Neuronal stem cell (in vitro differentiated cells): ENCODE measurements at places on chromosomes 16 and 17.

DNA sequence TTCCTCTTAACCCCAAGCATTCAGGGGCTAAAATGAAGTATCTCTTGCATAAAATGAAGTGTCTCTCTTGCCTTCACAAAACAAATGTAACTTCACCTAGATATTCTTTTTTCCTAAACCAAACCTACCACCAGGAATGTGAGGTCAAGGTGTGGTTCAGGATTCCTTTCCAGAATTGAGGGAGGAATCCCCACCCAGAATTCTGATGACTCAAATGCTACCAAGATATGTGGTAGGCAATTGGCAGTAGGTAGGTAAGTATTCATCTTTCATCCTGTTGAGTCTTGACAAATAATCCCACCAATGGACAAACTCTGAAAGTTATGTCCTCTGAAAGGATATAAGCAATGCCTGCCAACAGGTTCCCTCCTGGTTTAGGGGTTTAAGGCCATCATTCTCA, 26.2 kb downstream of the TRIM16 start:
- no peak for DNase-seq

DNA sequence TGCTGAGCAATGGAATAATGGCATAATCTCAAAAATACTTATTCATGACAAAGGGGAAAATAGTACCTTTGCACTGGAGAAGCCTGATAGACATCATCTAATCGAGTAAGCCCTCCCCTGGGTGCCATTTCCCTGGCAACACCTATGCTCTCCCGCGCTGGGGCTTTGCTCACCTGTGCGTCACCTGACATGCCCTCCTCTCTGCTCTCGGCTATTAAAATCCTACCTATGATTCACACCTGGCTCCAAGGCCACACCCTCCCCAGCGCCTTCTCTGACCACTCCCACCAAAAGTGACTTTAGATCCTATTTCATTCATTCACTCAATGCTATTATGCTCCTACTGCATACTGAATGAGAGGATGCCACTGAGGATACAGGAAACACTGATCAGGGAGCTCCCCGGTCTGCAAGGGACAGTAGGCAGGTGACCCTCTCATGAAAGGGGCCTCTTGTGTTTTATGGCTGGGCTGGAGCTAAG, 83.9 kb downstream of the NT5M start:
- no peak for DNase-seq

DNA sequence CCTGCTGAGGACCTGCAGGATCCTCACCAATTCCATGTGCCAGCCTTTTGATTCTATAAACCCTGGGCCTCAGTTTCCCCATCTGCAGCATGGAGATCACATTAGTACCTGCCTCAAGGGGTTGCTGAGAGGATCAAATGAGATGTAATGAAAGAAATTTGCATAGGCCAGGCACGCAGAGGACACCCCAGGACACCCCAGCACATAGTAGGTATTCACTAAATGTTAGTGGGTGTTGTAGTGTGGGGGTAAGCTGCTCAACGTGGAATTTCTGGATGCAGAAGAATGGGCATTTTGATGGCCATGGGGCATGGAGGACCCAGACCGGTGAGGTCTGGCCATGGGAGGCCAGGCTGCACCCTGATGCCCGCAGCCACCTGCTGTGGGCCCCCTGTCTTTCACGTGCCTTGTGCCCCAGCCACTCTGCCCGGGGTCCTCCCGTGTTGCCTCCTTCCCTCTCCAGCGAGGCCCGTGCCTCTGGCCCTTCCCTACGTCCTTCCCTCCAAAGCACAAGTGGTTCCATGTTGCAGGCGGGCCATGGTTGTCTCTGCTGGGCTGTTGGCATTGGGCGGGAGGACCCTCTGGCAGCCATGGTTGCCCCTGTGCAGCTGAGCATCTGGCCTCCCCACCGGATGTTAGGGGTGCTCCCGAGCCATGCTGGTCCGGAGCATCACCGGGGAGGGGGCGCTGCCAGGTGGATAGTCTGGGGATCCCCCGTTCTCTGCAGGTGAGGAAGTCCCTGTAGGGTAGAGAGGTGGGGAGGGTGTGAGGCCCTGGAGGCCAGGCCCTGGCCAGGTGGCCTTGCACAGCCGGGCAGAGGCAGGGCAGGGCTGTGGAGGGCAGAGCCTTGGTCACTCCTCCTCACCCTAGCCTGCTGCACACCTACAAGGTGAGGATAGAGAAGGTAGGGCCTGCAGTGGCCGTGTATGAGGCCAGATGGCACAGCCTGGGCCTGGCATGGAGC, 8.6 kb downstream of the MAP2K3 start:
- DNase-seq: no peak

DNA sequence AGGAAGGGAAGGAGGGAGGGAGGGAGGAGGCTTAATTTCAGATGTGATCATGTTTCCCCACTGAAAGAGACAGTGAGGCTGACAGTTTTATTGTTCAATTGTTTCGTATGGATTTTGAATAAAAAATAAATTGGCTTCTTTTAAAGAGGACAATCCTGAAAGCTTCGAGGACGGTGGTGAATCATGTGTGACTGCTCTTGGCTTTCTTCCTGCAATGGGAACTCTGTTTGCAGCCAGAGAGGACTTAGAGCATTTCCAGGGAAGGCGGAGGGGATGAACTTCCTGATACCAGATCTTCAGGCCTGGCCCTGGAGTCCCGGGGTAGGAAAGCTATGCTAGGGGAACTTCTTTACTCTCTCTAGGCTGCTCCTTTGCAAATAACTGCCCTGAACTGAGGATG, 72.8 kb upstream of the C16orf82 start:
- no peak for DNase-seq

- no peak for DNase-seq
Observed at GRCh38 chr17:51142597-51142996, 10.8 kb upstream of the NME1 start.
